Stimulated activated CD8-positive, alpha-beta memory T cell treated with anti-CD3 and anti-CD28 coated beads, Interleukin-15, amount 100 ng/mL, for 48 hours (primary cell): ENCODE measurements at places on chromosomes 7 and 10.

DNA sequence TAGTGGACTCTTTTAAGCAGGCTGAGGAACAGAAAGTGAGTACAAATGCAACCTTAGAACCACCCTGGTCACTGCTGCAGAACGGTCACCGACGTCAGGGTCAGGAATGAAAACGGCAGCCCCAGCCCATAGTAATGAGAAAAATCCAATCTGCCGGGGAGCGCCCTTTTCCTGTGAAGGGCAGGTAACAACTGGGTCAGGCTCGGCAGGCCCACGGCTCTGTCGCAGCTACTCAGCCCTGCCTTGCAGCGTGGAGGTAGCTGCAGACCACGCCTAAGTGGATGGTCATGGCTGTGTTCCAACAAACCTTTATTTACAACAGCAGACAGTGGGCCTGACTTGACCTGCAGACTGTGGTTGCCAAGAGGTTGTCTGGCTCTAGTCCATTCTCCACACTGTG lies 563.2 kb downstream of the DNAJB6 start:
- DNase-seq = no peak

GRCh38 chr7:103379270-103379975 lies 32.0 kb downstream of the PSMC2 start:
- DNase-seq = no peak

DNA sequence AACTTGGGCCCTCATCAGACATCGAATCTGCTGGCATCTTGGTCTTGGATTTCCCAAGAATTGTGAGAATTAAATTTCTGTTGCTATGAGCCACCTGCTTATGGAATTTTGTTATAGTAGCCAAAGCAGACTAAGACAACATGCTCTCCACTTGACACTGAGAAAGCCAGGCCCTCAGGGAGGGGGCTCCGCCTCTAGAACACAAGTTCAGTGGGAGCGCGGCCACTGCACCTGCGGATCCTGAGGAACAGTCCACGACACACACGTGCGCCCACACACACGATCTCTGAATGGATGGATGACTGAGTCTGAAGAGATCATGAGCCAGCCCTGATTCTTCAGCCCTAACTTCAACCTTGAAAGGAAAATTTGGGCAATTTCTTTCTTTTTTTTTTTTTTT lies 73.7 kb downstream of the CTBP2 start:
- no peak for DNase-seq

GRCh38 chr10:60155099-60155877 lies 234.4 kb downstream of the ANK3 start:
- no peak for DNase-seq

GRCh38 chr10:102314801-102315200 lies 69.5 kb downstream of the GBF1 start:
- no peak for DNase-seq

DNA sequence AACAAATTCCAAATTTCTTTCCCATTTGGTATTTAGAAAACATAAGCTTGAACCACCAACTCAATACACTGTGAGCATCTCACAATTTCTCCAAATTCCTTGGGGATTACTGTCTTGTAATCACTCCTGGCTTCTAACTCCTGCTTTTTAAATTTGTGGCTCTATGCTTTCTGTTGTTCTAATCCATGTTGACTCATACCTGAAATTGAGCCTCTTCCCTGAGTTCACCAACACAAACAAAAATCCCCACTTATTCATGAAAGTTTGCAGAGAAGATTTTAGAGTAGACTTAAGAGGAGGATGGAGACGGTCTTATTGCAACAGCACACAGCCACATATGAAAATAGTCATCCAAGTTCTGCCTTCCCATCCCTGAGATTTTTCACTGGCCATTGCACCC lies 252.5 kb downstream of the PTEN start:
- DNase-seq = no peak

GRCh38 chr10:115818012-115818411 lies 455.0 kb downstream of the GFRA1 start:
- no peak for DNase-seq

DNA sequence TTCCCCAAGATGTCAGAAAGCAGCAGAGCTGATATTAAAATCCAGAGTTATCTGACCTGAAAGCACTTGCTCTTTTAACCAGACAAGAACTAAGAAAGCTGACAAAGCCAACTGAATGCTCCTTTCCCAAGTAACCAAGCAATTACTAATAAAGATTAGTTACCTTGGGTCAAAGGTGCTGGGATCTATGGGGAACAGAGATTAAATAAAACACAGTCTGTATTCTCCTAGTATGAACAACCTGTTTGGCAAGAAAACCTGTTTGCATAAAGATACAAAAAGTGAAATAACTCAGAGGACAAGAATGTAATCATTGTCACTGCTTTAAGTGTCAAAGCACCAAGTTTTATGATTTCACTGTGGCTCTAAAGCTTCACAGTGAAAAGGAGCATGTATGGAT lies 35.7 kb downstream of the ITPRID1 start:
- DNase-seq = no peak
